Progenitor cell of endocrine pancreas (in vitro differentiated cells): ENCODE measurements at places on chromosomes 2 and 18.

- no peak overlapping the region for H3K4me3 ChIP-seq
- DNase-seq = no peak
- H3K27me3 ChIP-seq = no peaks in the 10 kb centered on the region
- H3K36me3 ChIP-seq = no peaks in the 10 kb centered on the region
Measured at GRCh38 chr2:18368008-18368407, 192.4 kb downstream of the RDH14 start.

DNA sequence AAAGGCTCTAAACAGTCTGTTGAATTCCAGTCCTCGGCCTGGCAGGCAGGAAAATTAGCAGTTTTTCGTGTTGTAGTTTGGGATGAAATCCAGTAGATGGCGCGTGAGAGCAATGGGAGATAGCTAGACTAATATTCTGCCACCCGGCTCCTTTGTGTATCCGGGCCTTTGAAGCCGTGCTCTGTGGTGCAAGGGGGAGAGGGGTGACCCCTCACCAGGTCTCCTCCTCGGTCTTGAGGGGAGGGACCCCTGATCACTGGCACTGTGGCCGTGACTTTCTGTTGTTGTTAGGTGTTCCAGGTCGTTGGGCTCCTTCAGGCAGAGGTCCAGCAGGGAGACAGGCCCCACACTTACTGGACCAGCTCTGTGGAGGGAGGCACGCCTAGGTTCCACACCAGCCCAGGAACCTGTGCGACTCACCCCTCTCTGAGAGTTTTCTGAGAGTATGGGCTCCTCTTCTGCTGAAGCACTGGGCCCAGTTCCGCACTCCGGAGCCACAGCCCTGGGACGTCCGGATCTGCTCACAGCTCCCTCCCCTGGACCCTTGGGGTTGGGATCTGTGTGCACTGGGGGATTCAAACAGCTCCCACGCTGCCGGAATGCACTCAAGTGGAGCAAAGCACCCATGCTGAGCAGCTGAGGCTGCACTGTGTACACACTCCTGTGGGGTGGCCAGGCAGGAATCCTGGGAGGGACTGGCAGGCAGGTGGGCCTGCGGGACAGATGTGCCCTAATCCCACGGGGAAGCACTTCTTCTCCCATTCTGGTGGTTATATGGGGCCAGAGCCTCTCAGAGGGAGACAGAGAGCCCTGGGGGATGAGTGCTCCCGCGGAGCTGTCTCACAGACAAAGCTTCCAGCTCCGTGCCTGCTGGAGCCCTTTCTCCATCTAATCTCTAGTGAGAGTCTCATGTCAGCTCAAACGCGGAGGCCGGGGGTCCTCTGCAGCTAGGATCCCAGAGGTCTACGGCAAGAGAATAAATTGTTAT lies 8.8 kb downstream of the GKN2 start:
- peak overlapping the region; percentile 79 for H3K27ac ChIP-seq
- DNase-seq = peak; percentile 56
- H3K27me3 ChIP-seq = peaks cover 11% of the 10 kb centered on the region
- H3K36me3 ChIP-seq = no peaks in the 10 kb centered on the region
- H3K4me1 ChIP-seq = no peaks in the 10 kb centered on the region

GRCh38 chr2:132621131-132621875 lies 48.7 kb downstream of the LYPD1 start:
- H3K4me1 ChIP-seq = peaks cover 3% of the 10 kb centered on the region
- no peak for DNase-seq
- no peaks in the 10 kb centered on the region for H3K36me3 ChIP-seq
- no peak overlapping the region for H3K27ac ChIP-seq

- peaks cover 3% of the 10 kb centered on the region for H3K27me3 ChIP-seq
- H3K4me1 ChIP-seq = no peaks in the 10 kb centered on the region
- H3K4me3 ChIP-seq = no peak overlapping the region
- H3K36me3 ChIP-seq = no peaks in the 10 kb centered on the region
- H3K27ac ChIP-seq = no peak overlapping the region
Measured at GRCh38 chr18:75844146-75844545, 416.6 kb upstream of the SMIM21 start.

DNA sequence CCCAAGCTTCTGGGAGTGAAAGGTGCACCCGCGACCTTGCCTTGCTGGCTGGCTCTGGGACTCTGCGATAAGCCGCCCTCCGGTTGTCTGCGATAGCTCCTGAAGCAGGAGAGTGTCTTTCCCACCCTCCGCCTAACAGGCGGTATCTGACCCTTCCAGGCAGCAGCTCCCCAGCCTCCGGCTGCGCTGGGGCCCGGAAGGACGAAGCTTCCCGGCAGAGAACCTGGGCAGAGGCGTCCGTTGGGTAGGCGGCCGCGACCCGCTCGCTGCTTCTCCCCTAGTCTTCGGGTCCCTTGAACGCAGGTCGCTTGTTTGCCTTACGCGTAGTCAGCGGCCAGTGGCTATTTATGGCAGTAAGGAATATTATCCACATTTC lies 446 bp upstream of the RHBDD1 start:
- H3K36me3 ChIP-seq = no peaks in the 10 kb centered on the region
- peak; percentile 12 for DNase-seq
- H3K4me1 ChIP-seq = peaks cover 14% of the 10 kb centered on the region
